ENCODE measurements at places on chromosomes 5 and 9.
A peak's percentile ranks its signal among the peaks of the same experiment; 100 is the strongest.

GRCh38 chr5:131589510-131590348 is 45.3 kb downstream of the RAPGEF6 start:
- DNase-seq: peak; percentile 23

DNA sequence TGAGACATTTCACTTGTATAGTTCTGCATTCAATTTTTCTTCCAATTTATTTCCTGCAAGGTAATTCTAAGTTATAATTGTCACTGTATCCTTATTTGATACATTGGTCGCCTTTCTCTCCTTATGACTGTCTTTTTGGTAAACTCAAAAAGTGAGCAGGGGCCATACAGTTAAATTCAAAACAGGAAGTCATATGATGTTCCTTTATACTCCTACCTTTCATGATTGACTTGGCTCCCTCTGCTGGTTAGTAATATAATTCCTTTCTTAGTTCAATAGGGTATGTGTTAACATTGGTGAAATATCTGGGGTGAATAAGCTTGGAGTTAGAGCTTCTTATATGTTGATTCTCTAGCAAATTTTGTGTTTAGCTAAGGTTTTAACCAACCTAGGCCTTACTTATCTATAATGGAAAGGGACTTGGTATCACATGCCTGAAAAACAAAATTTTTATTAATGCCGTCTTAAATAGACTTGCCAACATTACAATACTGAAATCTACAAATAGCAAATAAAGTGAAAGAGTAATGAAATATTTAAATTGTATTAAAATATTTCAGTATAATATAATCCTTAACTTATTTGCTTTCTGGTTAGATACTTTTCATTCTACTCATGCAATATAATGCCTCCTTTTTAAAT is 6.0 kb upstream of the NIPBL start:
- DNase-seq: no peak

GRCh38 chr5:175885813-175886212 is 14.4 kb downstream of the CPLX2 start:
- no peak for DNase-seq

DNA sequence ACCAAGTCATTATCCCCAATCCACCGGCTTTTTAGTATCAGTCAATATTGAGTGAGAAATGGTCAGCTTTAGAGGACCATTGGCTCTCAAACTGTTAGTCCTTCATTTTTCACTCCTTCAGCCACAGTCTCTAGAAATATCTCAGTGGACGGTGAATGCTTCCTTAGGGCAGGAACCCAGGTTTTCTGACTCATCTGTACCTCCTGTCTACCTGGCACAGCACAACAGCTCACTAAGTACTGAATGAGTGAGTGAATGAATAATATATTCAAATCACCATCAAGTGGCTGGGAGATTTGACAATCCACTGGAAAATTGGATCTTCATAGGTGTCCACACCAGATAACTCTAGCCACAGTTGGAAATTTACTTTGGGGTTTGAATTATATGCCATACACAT is 609.5 kb upstream of the CLINT1 start:
- no peak for DNase-seq

GRCh38 chr5:96316487-96316886 is 116.6 kb downstream of the PCSK1 start:
- DNase-seq: no peak

Measured in GM18507 (cell line).